ENCODE measurements at places on chromosomes 12 and 14.

- DNase-seq = no peak
Observed at GRCh38 chr12:12079291-12079690, 8.6 kb downstream of the BCL2L14 start.

GRCh38 chr12:26011099-26011498 lies 52.6 kb downstream of the RASSF8 start:
- DNase-seq = no peak

DNA sequence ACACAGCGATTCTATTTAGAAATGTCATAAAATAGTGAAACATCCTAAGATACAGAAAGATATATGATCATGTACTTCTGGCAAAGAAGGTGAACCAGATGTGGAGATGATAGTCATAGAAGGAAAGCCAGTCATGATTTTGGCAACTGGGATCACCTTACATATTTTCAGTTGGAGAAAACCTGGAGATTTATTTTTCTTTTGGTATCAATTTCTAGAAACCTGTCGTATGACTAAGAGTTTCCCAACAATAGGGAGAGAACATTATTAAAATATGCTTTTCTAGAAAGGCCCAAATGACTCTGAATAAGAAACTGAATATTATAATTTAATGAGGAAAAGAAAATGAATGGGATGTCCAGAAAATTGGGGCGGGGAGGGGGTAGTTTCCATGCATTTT lies 396.4 kb downstream of the ZFP36L1 start:
- no peak for DNase-seq

GRCh38 chr12:128606051-128606450 lies 217.7 kb downstream of the SLC15A4 start:
- no peak for DNase-seq

DNA sequence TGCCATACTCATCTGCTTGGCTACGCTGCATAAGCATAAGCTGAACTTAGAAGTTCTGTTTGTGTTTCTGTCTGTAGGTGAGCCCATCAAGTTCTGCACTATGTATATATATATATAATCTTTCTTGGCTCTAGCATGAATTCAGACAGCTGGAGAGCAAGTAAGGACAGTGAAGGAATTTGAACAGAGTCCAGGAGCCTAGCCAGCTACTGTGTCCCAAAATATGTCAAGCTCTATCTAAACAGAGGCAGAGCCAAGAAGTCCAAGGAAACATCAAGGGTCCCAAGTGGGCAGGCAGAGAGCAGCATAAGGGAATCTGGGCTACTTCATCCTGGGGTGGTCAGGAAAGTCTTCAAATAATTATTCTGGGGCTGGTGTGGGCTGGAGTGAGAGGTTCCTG lies 118.5 kb upstream of the NPAS3 start:
- no peak for DNase-seq

- DNase-seq = no peak
Observed at GRCh38 chr12:33708935-33709334, 269.3 kb upstream of the SYT10 start.

DNA sequence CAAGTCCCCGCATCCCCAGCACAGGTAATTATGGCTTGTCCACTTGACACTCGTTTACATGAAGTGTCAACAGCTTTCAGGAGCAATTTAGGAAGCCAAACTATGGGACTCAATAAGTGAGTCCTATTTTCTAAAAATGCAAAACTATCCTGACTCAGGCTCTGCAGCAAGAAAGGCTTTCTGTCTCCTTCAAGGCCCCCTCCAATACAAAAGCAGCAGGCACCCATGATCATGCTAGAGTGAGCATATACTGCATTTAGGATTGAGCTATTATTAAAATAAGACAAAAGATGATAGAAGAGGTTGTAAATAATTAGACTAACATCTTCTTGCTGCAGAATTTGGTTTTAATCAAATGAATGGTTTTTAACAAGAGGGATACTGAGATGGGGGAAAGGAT lies 3.2 kb downstream of the SIX6 start:
- DNase-seq = no peak

DNA sequence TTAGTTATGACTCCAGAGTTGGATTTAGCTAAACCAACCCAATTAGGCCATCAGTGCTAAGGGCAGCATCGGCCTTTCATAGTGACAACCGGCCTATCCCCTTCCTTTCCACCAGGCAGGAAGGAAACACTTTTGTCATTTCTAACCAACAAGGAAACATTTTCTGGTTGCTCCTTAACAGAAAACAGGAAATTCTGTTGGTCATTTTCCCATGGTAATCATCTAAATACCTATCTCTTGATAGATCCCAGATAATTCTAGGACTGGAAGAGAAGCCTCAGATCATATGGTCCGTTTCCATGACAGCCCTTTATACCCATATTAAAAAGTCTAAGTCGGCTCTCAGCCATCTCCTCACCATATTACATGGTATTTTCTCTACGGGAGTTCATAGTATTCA lies 79.2 kb upstream of the USP44 start:
- DNase-seq = no peak

DNA sequence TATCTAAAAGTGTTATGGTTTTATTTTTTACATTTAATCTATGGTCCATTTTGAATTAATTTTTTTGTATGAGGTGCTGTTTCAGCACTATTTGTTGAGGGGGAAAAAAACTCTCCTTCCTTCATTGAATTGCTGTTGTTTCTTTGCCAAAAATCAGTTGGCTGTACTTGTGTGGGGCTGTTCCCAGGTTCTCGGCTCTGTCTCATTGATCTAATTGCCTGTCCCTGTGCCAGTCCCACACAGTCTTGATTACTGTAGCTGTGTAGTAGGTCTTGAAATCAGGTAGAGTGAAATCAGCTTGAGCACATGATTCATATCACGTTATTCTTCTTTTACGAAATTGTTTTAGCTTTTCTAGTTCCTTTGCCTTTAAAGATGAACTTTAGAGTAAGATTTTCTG lies 109.7 kb downstream of the ADGRD1 start:
- DNase-seq = no peak

GRCh38 chr14:64971491-64971942 lies 619 bp downstream of the RAB15 start:
- DNase-seq = no peak

DNA sequence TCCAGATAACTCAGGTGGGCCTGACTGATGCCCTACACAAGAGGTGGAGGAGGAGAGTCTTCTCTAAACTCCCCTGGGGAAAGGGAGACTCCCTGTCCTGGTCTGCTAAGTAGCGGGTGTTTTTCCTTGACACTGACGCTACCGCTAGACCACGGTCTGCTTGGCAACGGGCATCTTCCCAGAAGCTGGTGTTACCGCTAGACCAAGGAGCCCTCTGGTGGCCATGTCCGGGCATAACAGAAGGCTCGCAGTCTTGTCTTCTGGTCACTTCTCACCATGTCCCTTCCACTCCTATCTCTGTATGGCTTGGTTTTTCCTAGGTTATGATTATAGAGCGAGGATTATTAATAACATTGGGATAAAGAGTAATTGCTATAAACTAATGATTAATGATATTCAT lies 965.5 kb downstream of the TMEM121 start:
- no peak for DNase-seq

DNA sequence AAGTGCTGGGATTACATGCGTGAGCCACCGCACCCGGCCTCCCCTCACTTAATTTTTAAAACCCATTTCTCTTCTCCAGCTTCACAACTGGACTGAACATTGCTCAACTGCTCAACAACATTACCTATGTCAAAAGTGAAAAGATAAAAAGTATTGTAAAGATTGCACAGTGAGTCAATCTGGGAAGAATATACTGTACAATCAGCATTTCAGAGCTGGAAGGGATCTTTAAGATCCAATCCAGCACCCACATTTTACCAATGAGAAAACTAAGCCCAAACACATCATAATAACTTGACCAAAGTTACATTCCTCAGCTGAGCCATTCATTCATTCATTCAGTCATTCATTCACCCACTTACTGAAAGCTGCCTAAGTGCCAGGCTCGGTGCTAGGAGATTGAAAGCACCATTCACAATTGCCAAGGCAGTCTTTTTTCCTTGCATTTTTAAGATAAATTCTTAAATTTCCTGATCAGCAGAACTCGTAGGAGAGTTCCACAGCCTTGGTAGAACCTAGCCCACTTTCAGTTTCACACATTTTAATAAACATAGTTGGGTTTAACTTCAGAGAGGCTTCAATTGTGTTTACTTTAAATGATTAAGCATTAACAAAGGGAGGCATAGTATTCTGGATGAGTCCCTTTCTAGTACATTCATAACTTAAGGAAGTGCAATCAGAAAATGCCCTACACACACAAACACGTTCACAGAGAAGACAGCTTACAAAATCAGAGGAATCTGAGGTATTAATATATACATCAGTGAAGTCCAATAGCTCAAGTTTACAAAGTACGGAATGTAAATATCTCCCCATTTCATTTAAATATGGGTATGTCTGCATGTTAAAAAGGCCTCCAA lies 3.0 kb downstream of the GALNT4 start:
- DNase-seq = no peak

GRCh38 chr14:72625689-72626088 lies 268.2 kb downstream of the DPF3 start:
- no peak for DNase-seq

DNA sequence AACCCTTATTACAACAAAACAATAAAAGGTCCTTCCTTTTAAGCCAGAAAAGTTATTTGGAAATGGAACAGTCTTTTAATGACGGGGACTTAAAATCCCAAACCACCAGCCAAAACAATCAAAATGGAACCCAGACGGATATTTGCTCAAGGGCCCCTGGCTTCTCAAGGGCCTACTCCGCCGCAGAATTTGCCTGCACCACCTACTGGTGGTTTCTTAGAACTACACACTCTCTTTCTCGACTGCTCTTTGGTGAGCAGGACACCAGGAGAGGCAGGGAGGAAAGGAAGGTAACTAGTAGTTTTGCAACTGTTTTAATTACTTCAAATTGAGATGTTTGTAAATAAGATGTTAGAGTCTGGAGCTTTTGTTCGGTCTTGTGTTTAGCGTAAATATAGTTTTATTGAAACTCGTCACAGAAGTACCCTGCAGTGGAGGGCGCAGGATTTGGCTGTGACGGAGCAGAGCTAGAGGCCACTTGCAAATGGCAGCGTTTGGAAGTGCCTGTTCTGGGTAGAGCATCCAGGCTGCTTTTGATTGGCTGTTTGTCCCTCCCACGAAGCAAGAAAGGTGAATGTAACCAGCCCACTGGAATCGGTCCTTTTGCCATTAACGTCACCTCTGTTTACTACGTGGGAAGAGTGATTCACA lies 238.5 kb downstream of the CACNA1C start:
- DNase-seq = peak; percentile 6

DNA sequence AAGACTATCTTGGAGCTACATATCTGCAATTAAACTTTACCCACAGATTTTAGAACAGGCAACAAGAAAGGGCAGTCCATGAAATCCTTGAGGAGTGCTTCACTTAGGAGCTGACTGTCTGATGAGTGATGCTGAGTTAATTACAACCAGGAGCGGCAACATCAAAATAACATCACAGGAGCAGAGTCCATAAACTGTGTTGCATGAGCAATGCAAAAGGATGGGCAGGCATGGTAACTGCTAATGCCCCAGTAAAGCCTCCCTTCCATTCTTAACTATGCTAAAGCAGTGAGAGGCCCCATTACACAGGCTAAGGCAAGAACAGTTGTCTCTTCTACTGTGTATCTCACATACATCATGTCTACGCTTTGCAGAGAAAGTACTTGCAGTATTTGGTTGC lies 156.6 kb downstream of the PAX9 start:
- DNase-seq = no peak

DNA sequence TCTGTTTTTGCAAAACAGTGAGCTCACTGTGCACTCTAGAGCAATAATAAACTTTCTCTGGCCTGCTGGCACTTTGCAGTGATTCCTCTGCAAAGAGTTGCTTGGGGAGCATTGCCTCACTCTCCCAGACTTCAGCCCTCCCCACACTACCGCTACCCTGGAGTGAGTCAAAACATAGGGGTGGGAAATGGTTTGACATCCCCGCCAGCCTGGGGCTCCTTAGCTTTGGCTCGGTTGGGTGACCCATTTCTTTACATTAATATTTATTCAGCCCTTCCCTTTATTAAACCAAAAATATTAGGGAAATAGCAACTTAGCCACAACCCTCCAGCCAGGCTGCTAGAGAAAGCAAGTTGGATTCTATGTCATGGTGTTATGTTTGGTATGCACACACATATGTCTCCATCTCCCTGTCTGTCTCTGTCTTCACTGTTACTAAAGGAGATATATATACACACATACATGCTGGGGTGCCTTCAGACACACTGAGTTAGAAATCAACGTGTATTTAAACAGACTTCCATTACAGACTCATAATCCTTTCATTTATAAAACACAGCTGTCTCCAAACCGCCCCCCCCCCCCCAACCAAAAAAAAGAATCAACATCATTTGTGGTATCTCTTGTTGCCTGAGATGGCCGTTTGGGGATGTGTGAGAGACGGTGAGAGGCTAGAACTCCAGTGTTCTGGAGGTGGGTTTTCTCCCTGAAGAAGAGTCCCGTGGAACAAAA lies 3.4 kb upstream of the IRF2BPL start:
- no peak for DNase-seq

- DNase-seq = peak; percentile 95
Observed at GRCh38 chr14:100213956-100214769, 24.8 kb upstream of the YY1 start.

- DNase-seq = no peak
Observed at GRCh38 chr14:99660794-99661193, 15.9 kb downstream of the HHIPL1 start.

- no peak for DNase-seq
Observed at GRCh38 chr12:52524898-52525591, 4.9 kb upstream of the KRT5 start.

DNA sequence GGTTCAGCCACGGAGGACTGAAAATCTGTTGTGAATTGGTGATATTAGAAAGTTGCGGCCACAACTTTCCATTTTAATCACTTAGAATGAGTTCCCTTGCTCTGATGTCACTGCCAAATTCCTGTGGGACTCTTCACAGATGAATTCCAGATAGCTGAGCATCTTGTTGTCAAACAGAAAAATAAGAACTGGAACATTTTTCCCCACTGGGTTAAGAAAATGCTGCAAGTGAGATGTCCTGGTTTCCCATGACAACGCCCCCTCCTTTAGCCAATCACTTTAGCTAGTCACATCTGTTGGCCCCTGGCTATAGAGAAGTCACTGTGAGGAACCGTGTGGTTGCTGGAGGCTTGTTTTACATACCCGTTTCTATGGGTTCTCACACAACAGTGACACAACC lies 135.9 kb downstream of the KTN1 start:
- DNase-seq = no peak

GRCh38 chr12:47777741-47778558 lies 4.9 kb downstream of the SLC48A1 start:
- no peak for DNase-seq

- no peak for DNase-seq
Observed at GRCh38 chr12:108131657-108132126, 2.6 kb downstream of the WSCD2 start.
